ENCODE measurements at places on chromosomes 2 and 18.

DNA sequence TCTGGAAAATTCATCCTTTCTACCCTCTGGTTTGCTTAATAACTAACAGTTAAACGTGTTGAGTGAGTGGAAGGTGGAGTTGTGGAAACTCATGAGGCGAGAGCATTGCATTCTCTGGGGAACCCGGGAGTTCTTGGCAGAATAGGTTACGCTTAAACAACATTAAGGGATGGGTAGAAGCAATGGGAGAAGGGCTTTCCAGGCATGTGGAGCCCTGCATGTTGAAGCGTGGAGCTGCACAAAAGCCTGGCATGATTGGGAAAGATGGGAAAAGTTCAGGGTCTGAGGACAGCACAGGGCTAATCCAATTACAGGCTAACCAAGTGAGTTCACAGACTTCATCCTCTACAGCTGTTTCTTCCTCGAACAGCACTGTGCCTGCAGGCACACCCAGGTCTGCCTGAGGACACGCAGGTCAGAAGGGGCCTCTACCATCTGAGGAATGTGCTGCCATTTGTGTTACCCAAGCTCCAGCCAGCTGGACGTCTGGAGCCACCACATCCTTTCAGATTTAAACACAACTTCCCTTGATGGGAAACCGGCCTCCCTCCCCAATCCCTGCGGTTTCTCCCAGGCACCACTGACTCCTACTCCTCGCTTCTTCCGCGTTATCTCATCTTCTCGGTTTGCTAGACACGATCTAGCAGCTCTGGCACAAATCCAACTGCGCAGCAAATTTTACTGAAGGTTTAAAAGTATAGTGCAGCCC lies 164.2 kb downstream of the ANTXR1 start:
- peak; percentile 67 for DNase-seq

DNA sequence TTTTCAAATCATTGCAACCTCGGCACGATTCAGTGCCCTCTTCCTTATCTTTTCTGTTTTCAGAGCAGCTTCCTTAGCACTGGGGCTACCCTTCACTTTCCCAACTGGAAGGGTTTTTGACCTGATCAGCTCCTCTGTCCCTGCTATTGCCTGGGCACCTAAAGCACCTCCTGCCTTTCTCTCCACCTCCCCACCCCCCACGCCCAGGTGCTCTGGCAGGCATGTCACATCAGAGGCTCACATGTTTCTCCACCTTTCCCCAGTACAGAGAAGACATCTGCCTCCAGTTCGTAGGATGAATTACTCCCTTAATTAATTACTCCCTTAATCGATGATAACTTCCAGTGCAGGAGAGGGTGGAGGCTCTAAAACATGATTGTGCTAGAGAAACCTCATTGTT lies 88.7 kb upstream of the LCLAT1 start:
- no peak for DNase-seq

DNA sequence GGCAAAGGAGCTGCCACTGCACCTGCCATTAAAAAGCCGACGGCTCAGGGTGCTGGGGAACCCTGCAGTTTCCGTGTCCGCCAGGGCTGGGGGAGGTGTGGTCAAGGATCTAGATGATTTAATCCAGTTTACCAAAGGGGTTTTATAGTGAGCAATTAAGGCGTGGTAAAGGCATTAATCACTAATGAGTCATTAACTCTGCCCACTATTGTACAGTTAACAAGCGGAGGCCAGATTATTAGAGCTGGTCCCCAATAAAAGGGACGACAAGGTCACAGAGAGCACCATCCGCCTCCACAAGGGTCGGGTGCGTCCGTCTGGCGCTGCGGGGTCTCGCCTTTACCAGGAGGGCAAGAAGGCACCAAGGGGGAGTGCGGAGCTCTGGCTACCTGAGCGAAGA lies 9.6 kb downstream of the RAX start:
- DNase-seq, result no peak

- peak; percentile 36 for DNase-seq
Observed at GRCh38 chr18:78875016-78875777, 104.4 kb upstream of the SALL3 start.

GRCh38 chr18:55585065-55585919 lies 2.7 kb downstream of the TCF4 start:
- no peak for DNase-seq

DNA sequence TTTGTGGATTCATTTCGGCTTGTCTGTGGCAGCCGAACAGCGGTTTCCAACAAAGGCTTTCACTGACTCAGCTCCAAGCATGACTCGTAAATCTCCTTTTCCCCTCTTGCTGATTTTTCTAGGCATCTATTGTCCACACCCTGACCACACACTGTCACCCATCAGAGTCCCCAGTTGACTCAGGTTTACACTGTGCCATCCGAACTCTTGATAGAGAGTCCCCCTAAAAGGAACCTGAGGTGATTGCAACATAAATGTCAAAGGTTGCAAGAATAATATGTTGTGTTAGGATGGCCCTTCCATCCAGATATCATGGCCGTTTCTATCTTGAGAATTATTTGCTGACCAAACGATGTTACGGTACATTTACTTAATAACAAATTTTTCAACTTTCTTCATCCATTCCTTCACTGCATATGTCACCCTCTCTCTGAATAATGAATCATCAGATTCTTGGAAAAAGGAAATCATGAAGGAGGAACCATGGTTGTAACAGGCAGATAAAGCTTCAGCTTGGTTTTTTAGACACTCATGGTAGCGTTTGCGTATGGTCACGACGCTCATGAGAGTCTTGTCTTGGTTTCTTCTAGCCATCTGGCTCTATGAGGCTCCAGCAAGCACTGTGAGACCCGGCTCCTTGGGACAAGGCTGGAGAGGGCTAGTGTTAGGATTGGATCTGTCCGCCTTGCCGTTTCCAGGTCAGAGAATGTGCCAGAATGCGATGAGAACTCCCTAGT lies 72.1 kb downstream of the NPAS2 start:
- DNase-seq, result no peak

GRCh38 chr2:10398496-10398895 lies 49.6 kb downstream of the ODC1 start:
- no peak for DNase-seq

DNA sequence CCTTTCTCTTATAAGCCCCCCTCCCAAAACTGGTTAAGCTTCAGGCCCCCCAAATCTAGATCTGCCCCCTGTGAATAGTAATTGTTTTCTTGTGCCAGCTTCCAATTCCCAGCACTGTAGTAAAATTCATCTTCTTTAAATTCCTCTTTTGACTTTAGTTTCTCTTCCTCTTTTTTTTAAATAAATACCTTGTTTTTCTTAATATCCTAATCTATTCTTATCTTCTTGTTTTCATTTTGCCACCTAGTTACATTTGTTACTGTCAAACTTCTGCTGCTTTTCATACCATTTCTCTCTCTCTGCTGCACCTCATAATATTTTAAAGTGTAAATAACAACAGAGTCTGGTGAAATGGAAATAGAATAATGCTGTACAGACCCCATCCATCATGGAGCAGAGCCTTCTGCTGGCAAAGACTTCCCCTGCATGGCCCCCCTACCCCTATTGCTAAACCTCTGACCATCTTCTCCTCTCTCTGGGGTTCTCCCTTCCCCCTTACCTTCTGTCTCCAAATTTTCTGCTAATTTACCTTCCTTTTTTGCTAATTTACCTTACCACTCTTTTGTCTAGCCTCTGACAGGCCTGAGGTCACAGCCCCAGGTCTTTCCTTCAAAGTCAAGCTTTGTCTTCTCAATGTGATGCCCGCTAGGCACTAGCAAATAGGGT lies 94.9 kb upstream of the PAPOLG start:
- no peak for DNase-seq

DNA sequence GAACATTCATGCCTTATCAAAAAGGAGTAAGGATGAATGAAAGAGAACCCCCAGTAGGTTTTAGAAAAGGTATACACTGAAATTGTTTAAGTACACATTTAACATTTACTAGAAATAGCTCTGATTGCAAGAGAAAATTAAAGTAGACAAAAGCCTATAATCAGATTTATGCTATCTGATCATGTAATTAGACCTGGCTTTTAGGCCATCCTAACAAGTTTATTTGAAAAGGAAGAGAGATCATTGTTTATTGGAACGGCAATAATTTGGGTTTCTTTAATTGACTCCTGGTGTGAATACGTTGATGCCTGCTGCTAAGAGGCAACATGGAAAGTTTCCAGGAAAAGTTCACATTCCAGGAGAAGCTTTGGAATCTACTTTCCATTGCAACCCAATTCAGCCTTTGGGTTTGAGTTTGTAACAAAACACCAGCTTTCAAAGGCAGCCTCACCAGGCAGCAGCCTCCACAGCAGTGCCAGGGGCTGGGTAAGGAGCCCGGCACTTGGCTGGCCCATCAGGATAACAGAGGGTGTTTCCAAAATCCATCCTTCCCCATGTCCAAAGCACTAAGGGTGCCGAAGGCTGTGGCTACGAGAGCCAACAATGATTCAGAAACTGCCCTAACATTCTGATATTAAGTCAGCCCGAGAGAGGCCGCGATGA lies 18.0 kb downstream of the FZD7 start:
- DNase-seq, result no peak

- DNase-seq, result peak; percentile 43
Observed at GRCh38 chr2:180983468-180984242, 3.2 kb downstream of the UBE2E3 start.

DNA sequence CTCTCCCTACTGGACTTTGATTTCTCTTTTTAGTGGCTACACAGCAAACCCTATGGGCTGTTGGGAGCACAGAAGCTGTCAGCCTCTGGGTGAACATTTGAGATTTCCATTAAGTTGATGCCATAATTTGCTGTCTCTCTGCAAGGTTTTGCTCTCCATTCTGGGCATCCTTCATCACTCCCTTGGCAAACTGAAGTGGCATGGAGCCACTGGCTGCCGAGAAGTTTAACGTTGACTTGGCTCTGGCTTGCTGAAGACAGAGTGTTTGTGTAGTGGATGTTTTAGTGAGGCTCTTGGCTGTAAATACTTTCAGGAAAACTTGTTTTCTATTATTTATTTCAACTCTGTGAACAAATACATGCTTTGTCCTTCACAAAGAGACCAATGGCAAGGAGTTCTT lies 91.5 kb downstream of the ALK start:
- DNase-seq, result no peak

DNA sequence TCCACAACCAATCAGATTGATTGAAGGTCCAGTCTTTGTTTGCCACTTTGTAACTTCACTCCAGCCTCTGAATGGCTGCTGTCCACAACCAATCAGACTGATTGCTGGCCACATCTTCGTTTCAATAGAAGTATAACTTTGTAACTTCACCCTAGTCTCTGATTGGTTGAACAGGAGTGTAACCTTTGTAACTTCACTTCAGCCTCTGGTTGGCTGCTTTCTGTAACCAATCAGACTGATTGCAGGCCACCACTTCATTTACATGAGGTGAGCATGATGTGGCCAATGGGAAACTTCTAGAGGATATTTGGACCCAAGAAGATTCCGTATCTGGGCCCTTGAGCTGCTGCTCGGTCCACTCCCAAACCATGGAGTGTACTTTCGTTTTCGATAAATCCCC lies 16.9 kb upstream of the ALPP start:
- DNase-seq, result no peak

DNA sequence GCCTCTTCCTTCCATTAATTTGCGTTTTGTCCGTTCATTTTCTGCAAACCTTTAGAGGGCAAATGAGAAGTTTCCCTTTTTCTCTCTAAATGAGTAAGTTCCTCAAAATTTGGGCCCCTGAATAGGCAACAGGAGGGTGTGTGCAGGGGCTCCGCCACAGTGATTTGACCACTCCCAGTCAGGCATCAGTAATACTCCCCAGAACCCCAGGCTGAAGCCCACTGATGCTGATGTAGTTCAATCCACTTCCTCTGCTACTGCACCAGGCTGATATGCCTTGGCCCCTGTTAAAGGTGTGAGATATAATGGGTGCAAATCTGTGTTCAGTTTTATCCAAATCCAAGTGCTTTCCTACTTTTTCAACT lies 1150.0 kb downstream of the RPIA start:
- no peak for DNase-seq
